ENCODE measurements at places on chromosomes 12 and 14.

- no peak for DNase-seq
Observed at GRCh38 chr12:105748806-105749600, 389.8 kb downstream of the NUAK1 start.

DNA sequence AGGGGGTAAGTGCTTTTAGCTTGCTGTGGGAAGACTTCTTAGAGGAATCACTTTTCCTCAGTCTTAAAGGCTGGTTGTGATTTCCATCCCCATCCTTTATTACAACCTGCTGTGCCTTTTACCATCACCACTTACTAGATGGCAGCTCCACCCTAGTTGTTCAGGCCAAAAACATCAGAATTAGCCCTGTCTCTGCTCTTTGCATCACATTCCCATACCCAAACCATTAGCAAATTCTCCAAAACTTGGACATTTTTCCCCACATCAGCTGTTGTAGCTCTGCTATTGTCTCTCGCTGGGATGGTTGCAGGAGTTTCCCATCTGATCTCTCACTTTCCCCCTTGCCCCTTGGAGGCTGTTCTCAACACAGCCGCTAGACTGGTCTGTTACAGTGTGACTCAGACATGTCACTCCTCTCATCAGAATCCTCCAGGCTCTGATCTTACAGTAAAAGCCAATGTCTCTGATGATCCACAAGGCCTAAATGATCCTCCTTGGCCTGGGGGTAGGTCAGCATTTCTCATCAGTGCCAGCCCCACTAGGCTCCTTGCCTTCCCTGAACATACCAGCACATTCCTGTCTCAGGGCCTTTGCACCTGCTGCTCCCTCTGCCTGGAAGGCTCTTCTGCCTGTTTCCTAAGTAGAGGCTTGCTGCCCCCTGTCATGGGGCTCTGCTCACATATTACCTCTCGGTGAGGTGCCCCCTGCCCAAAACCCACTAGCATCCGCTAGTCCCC is 102.5 kb downstream of the BEGAIN start:
- no peak for DNase-seq

DNA sequence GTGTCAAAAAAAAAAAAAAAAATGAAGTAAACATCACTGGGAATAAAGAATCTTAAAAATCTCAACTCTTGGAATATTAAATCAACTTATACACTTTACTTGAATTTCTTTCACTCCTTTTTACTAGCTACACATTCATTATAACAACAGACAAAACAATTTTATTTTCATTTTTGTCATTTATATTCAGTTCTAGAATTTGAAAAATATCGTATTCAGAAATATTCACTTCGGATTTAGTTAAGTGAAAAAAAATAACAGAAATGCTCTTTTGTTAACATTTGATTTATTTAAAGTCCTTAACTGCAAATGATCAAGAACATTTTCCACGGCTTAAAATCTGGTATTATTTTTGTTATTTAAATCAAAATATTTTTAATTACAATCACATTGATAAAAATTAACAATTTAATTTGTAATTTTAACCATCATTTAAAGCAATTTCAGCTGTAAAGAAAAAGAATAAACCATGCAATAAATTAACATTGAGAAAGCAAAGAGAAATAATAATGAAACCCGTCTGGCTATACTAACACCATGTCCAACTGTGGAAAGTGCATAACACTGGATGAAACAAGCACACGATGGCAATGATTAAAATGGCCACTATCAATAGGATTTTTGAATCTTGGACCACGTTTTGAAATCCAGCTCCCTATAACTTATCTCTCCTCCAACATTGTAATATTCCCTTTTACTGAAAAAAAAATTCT is 5.2 kb downstream of the FOXA1 start:
- DNase-seq = no peak

GRCh38 chr12:66197495-66197921 is 8.5 kb downstream of the IRAK3 start:
- DNase-seq = no peak

DNA sequence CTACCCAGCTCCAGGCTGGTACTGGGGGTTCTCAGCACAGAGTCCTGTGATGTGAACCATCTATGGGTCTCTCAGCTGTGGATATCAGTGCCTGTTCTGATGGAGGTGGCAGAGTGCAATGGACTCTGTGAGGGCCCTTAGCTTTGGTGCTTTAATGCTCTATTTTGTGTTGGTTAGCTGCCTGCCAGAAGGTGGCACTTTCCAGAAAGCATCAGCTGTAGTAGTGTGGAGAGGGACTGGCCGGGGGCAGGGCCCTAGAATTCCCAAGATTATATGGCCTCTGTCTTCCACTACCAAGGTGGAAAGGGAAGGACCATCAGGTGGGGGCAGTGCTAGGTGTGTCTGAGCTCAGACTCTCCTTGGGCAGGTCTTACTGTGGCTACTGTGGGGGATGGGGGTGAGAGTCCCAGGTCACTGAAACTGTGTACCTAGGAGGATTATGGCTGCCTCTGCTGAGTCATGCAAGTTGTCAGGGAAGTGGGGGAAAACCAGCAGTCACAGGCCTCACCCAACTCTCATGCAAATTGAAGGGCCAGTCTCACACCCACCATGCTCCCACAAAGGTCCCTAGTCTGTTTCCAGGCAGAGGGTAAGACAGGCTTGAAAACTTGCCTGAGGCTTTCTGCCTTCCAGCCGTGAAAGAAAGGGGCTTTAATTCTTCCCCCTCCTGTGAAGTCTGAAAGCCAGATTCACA is 878.1 kb downstream of the C12orf50 start:
- no peak for DNase-seq
